T-helper 17 cell (primary cell): ENCODE measurements at places on chromosomes 13 and 19.

GRCh38 chr13:93672996-93673395, 446.4 kb downstream of the GPC6 start:
- no peak for DNase-seq

- DNase-seq = no peak
Observed at GRCh38 chr19:30070968-30071632, 129.1 kb downstream of the URI1 start.

DNA sequence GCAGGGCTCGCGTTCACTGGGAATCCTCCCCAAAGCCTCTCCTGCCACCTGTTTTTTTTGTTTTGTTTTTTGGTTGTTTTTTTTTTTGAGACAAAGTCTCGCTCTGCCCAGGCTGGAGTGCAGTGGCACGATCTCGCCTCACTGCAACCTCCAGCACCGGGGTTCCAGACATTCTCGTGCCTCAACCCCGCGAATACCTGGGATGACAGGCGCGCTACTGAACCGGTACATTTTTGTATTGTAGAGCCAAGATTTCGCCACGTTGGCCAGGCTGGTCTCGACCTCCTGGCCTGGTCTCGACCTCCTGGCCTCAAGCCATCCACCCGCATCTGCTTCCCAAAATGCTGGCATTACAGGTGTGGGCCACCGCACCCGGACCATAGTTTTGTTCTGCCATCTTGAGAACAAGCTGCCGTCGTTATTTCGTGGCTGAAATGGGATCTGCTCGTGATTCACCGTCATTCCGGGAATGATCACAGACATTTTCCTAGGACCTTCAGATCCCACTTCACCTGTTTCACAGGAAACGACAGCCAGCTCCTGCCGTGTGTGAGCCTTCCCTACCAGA, 46.8 kb downstream of the OXGR1 start:
- DNase-seq = no peak

DNA sequence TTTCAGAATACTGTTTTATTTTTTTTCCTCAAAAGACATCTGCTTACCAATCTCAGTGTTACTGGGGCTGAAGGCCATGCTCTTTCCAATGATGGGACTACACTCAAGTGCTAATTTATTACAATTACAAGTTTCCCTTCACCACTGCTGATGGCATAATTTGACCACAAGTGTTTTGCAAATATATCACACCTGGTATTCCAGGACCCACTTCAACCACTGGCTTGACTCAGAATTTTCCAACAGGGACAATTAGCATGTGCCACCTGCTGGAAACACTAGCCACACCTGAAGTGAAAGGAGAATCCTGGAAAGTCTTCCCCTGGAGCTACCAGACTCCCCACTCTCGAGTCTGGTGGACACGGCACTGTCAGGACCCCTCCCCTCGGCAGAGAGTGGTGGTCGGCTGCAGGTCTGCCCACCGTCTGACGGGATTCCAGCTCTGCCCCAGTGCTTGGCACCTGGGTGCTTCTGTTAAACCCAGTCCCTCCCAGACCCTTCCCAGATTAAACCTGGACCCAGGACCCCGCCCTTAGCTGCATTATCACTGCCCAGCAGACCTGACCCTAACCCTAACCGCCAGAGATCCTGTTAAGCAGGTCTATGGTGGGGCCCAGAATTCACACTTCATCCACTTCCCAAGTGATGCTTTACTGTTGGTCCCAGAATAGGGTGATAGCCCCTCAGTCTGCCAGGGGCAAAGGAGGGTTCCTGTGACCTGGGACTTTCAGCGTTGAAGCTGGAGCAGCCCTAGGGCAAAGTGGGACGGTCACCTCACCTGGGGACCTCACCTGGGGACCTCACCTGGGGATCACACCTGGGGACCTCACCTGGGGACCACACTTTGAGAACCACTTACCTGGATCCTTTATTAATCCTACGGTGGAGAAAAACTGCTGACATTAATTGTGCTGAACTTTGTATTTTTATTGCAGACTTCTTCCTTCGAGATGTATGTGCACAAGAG, 17.6 kb upstream of the RASA3 start:
- no peak for DNase-seq

GRCh38 chr13:112812306-112813055, 122.6 kb downstream of the ATP11A start:
- no peak for DNase-seq

DNA sequence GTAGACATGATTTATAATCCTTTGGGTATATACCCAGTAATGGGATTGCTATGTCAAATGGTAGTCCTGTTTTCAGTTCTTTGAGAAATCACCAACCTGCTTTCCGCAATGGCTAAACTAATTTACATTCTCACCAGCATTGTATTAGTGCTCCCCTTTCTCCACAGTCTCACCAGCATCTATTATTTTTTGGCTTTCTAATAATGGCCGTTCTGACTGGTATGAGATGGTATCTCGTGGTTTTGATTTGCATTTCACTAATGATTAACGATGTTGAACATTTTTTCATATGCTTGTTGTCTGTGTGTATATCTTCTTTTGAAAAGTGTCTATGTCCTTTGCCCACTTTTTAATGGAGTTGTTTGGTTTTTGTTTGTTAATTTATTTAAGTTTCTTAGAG, 165.1 kb downstream of the PDS5B start:
- DNase-seq = no peak

DNA sequence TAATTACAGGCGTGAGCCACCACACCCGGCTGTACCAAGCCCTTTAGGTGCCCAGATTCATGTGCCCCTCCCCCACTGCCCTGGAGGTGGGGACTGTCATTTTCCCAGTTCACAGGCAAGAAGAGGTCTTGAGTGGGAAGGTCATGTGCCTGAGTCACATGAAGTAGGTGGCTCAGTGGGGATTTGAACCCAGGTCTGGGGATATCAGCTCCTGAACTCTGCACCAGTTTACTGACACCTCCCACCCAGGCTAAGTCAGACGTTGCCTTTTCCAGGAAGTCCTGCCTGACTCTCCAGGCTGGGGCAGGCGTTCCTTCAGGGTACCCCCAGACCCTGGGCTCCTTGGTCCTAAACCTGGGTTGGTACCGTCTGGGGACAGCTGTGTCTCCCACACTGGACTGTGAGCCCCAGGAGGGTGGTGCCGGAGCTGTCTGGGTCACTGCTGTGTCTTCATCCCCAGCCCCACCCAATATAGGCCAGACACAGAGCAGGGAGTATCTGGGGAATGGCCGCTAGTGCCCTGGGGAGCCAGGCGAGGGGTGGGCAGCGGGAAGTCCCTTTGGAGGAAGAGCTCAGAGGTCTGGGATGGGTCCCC, 8.6 kb downstream of the VASP start:
- DNase-seq = no peak

- no peak for DNase-seq
Observed at GRCh38 chr13:20024702-20025101, 66.2 kb downstream of the ZMYM2 start.

- DNase-seq = no peak
Observed at GRCh38 chr19:33349319-33350289, 23.9 kb upstream of the CEBPG start.

DNA sequence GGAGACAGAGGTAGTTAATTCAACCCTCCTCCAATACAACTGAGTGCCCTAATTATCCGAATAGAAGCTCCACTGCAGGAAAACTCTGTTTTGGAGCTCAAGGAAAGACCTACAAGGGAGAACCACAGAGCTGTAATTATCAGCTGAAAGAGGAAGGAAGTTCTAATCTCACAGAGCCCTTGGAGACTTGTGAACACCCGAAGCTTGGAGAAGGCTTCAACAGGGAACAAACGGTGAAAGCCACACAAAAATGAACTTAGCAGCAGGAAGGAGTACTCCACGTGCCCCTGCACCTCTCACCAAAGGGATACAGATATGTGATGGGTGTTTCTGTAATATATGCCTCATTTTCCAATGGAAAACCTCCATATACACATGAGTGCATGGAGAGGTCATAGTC, 61.1 kb downstream of the IRS2 start:
- DNase-seq = no peak

- DNase-seq = no peak
Observed at GRCh38 chr13:36057041-36057440, 74.1 kb downstream of the DCLK1 start.

DNA sequence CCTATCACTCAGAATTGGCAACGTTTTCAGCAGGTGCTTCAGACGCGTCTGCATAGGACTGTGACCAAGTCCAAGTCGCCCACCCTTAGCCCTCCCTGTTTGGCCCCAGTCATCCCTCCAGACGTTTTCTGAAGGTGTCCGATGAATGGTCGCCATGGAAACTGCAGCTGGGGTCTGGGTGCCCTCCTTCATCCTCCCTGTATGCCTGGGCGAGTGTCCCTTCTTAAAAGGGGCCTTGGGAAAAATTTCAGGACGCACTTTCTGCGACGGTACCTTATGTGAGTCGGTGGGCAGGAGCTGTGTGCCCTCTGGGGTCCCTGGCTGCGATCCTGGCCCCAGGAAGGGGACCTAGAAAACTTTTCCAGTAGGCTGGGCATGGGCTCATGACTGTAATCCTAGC, 25.1 kb downstream of the MAN2B1 start:
- DNase-seq = no peak

GRCh38 chr19:43809762-43810696, 7.8 kb upstream of the LYPD5 start:
- DNase-seq = no peak

- no peak for DNase-seq
Observed at GRCh38 chr19:50551715-50552187, 16.5 kb downstream of the LRRC4B start.

DNA sequence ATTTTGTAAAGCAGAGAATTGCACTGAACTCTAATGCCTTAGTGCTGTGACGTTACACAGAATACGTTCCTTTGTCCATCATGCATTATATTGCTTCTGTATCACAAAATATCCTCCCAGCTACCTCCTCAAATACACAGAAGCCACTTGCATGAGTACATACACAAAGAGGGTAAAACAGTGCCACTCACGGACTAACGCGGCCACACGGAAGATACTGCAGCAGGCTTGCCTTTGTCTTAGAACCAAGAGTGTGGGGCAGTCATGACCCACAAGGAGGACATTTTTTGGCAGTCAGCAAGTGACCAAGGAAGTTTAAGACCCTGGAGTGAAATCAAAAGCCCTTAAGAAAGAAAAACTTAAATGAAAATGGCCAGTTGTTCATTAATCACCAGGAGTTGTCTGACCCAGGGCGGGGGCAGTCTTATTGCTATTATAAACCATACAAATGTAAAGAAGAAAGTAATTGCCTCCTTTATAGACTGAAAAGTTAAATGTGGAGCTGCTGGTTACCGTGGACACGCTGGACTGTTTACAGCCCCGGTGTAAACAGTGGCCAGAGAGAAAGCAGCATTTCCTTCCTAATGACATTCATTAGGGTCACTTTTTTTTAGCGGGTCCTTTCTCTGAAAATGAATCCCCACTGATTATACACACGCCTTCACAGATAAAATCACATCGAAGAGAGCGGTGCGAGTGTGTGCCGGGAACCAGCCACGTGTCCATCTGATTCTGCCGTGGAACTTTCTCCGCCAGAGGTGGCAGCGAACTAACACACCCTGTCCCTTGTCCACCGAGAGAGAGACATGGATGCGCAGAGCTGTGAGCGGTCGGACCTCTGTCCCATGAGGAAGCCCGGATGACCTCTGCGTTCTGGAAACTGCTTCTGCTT, 66.8 kb downstream of the SOX1 start:
- no peak for DNase-seq

- DNase-seq = no peak
Observed at GRCh38 chr13:111541752-111542529, 221.5 kb downstream of the TEX29 start.

DNA sequence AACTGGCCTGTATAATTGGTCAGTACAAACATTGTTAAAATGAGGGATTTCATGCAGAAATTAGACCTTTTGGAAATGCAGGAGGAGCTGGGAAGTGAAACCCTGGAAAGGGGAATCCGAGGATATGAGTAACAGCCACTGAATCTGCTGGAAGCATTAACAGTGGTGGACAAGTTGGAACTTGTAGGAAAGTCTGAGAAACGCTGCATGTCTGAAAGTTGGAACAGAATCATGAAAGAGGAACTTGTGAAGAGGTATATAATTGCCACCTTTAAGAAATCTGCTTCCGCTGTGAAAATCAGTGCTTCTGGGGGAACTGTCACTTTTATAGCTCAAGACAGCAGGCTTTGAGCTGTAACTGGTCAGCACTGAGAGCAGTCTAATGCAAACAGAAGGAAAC, 716.5 kb upstream of the PRR20A start:
- DNase-seq = no peak

- no peak for DNase-seq
Observed at GRCh38 chr19:34171539-34171876, 796 bp upstream of the LSM14A start.

GRCh38 chr13:23427881-23428528, 5.5 kb downstream of the SACS start:
- DNase-seq = no peak

- no peak for DNase-seq
Observed at GRCh38 chr19:50510121-50510670, 795 bp downstream of the JOSD2 start.

GRCh38 chr13:48412881-48413351, at the start of gene LPAR6:
Gene LPAR6 (minus strand): TSS chr13:48413113. CDS start chr13:48412423, 690 bp downstream.
- DNase-seq = no peak

DNA sequence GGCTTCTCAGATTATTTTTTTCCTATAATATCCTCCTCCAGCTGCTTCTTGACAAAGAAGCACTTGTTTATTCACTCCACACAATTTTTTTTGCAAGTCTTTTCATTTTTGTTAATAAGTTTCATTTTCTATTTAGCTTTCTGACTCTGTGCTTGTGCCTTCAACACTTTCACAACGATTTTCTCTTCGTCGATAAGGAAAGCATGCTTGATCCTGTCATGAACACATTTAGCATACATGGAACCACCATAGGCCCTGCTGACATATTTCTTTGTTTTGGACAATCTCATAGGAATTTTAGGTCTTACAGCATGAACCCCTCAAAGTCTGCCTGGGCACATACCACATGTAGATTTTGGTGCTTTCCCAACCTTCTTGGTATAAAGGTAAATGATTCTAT, 346.0 kb downstream of the KCNRG start:
- no peak for DNase-seq

- no peak for DNase-seq
Observed at GRCh38 chr13:25253702-25254101, 33.6 kb downstream of the MTMR6 start.
